ENCODE measurements at places on chromosomes 3 and 15.

- DNase-seq: no peak
Measured at GRCh38 chr3:49269443-49270155, 7.4 kb downstream of the C3orf62 start.

DNA sequence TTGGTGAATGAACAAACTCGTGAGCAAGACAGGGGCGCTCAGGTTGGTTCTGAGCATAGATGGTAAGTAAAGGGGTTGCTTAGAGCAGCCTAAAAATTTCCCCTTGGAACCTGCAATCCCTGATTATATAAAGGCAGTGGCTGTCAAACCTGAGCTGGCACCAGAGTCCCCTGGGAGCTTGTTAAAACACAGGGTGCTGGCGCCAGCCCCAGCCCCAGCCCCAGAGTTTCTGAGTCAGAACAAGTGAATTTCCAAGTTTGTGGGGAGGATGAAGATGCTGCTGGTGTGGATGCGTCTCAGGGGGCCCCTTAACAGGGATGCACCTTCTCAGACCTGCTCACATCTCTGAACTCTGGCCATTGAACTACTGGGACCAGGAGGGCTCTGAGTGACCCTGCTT lies 48.2 kb downstream of the FEM1B start:
- no peak for DNase-seq

- DNase-seq: no peak
Measured at GRCh38 chr15:72562386-72562785, 88.3 kb downstream of the ARIH1 start.

GRCh38 chr3:187888701-187889100 lies 143.4 kb upstream of the BCL6 start:
- DNase-seq: no peak

GRCh38 chr3:72494130-72494529 lies 354.1 kb downstream of the SHQ1 start:
- DNase-seq: no peak

GRCh38 chr15:46589088-46589487 lies 954.3 kb downstream of the SQOR start:
- DNase-seq: no peak

DNA sequence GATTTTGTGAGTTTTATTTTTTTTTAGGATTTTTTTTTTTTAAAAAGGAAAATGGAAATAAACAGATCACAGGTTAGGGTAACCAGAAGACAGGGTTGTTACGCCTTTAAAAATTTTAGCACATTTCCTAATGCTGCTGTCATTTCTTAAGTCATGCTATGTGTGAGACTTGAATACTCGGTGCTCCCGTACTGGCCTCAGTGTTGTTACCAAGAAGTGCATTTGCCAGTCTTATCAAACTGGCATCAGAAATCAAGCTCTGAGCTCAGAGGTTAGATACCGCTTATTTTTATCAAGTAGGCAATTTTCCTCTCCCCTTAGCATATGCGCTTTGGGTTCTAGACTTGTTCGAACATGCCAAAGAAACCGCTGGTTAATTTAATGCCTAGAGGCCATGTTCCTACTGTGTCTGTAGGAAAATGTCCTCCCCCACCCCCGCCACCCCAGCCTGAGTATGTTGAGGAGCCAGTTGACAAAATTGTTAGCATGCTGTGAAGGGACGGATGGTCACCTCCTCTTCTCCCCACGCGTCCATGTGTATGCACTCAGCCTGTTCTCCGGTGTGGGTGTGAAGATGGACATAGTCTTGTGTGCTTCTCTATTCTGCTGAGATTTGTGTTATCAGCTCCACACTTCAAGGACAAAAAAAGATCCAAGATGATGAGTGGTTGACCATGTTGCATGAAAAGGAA lies 88.9 kb downstream of the ITPR1 start:
- DNase-seq: no peak

- no peak for DNase-seq
Measured at GRCh38 chr15:47513471-47513870, 203.8 kb upstream of the SEMA6D start.

DNA sequence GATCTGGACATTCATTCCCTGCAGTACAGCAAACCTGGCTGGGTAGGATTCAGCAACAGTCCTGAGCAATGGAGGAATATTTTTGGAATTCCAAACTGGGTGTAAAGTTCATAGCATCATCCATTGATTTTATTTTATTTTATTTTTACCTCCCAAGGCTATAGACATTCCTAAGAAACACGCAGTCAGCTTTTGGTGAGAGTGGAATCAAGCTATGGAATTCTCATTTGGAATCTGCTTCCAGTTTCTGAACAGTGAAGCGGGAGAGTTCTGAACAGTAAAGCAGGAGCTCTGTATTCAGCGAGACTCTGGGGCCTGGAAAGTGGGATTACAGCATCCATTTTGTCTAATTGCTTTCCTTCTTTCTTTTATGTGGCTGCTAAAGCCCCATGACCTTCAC lies 1.4 kb upstream of the PDZRN3 start:
- DNase-seq: no peak

GRCh38 chr3:173737167-173737808 lies 339.7 kb downstream of the NLGN1 start:
- no peak for DNase-seq

DNA sequence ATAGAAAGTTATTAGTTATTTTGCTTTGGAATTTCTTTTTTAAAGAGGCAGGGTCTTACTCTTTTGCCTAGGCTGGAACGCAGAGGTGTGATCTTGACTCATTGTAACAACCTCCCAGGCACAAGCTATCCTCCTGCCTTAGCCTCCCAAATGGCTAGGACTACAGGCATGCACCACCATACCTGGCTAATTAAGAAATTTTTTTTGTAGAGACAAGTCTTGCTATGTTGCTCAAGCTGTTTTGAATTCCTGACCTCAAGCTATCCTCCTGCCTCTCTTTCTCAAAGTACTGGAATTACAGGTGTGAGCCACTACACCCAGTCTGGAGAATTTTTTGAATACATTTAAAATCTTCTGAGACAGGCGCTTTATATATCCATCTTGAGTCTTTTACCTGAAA lies 49.5 kb downstream of the IQGAP1 start:
- no peak for DNase-seq

DNA sequence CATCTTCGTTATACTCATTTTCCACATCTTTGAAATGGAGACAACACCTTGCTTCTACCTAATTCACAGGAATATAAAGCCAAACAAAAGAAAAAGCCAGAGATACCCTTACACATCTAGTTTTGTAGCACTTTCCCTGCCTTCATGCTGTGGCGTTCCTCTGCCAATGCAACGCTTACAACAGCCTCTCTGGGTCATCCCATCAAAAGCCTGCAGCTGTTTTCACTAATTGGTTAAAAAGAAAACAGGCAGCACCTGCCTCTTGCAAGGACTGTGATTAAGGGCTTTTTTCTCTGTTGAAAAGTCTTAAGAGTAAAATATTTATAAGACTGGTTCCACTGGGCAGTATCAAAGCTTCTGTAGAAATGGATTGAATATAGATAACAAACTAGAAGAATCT lies 120.3 kb downstream of the FMN1 start:
- no peak for DNase-seq

Data from tibial artery (tissue), 4 donors.